ENCODE measurements at places on chromosomes 1 and 21.
A peak's percentile ranks its signal among the peaks of the same experiment; 100 is the strongest.

- DNase-seq: no peak
Observed at GRCh38 chr1:102851616-102852015, 256.7 kb downstream of the COL11A1 start.

DNA sequence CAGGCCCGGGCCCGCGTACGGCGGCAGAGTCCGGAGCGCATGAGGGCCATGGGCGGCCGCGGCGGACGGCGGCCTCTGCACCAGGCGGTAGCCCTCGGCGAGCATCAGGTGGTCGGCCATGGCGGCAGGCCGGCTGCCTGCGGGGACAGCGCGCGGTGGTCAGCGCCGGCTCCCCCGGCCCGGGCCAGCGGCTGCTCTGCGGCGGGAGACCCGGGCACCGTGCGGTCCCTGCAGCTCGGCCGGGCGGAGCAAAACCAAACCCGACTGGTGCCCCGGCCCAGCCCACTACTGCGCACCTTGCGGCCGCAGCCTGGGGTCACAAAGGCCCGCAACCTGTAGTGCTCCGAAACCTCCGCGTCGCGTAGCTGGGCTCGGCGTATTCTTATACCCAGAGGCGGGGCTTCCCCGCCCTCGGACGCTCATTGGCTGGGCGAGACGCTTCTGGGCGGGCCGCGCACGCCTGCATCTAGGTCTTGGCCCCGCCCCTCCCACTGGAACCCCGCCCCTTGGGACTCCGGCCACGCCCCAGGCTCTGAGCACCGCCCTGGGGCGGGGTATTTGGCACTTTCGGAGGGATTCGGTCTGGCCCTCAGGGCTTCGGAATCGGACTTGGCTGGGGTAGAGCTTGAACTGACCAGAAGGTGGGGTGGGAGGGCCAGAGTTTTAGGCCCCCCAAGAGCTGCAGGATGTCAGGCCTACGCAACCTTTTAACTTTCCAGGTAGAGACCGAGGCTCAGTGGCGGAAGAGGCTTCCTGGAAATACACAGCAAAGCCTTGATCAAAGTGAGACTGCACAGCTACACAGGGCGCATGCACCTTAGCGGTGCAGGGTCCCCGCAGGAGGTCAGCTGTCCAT lies at the start of gene CITED4:
Gene CITED4 (minus strand): TSS at position 356 of the 856 bp plus-strand sequence. CDS start 236 bp downstream, at position 120.
- DNase-seq: peak; percentile 64

GRCh38 chr21:21806711-21807597 lies 808.7 kb downstream of the NCAM2 start:
- no peak for DNase-seq

GRCh38 chr1:159000625-159001024 lies 9.1 kb upstream of the IFI16 start:
- DNase-seq: peak; percentile 94

DNA sequence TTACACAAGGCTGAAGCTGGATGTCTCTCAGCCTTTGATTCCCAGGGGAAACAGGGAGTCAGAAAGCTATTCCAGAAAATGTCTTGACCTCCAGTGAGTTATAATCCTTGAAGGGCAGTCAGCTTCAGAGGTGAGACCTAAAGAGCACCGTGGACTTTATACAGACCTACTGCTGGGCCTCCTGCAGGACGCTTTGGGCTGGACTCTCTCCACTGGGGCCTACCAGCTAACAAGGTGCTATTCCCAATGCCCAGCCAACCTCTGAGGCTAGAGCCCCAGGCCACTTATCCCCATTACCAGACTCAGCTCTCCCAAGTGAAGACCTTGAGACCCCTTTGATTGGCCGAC lies 6.6 kb downstream of the SETD4 start:
- DNase-seq: no peak
